ENCODE measurements at places on chromosomes 7 and 10.

DNA sequence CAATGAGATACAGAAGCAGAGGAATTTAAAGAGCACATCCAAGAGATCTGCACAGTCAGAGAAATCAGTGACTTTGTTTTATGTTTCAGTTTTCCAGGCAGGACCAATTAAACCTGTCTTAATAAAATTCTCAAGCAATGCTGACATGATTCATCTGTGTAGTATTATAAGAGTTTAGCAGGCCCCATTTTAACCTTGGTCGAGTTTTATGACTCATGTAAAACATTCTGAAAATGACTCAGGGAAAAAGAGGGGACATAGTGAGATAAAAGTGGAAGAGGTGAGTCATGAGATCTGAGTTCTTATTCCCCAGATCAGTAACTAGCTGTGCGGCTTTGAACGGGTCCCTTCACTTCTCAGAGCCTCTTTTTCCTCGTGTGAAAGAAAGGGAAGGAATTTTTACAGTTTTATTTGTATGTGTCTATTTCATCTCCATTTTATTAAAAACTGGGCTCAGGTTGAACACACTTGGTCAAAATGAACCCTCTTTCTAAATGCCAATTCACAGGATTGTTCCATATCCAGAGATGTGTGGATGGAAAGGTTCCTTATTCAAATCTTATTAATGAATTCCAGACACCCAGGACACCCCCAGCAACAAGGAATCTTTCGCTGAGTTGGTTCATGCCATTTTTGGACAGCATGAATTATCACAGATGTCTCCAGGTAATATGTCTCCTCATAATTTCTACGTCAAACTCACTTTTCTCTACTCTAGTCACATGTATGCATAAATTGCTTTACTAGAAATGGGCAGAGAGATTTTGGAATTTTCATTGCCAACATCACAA lies 143.2 kb downstream of the JAZF1 start:
- no peak overlapping the region for H3K4me3 ChIP-seq
- no peaks in the 10 kb centered on the region for H3K4me1 ChIP-seq
- DNase-seq, result no peak

GRCh38 chr10:131452926-131453720 lies 141.6 kb upstream of the TCERG1L start:
- no peak overlapping the region for H3K27ac ChIP-seq
- H3K4me1 ChIP-seq, result peaks cover 6% of the 10 kb centered on the region
- no peak overlapping the region for H3K4me3 ChIP-seq

GRCh38 chr10:131781791-131782190 lies 119.0 kb upstream of the PPP2R2D start:
- no peak overlapping the region for H3K4me3 ChIP-seq
- no peak overlapping the region for H3K27ac ChIP-seq
- no peaks in the 10 kb centered on the region for H3K4me1 ChIP-seq
- H3K27me3 ChIP-seq, result no peaks in the 10 kb centered on the region

DNA sequence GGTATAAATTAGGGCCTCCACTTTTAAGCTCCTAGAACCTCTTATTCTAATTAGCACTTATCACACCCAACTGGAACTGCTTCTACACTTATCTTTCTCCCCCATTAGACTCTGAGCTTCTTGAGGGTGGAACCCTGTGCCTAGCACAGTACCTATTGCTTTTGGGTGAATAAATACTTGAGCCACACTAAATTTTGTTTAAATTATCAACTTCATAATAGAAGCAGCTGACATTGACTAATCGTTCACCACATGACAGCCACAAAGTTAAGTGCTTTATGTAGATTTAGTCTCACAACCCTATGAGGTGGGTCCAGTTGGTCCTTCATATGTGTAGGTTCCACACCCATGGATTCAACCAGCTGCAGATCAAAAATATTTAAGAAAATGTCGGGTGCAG lies 36.0 kb upstream of the DNAJB12 start:
- H3K4me1 ChIP-seq, result no peaks in the 10 kb centered on the region
- no peak overlapping the region for H3K27ac ChIP-seq
- no peak overlapping the region for H3K4me3 ChIP-seq
- H3K27me3 ChIP-seq, result no peaks in the 10 kb centered on the region
- H3K36me3 ChIP-seq, result no peaks in the 10 kb centered on the region
- DNase-seq, result no peak

DNA sequence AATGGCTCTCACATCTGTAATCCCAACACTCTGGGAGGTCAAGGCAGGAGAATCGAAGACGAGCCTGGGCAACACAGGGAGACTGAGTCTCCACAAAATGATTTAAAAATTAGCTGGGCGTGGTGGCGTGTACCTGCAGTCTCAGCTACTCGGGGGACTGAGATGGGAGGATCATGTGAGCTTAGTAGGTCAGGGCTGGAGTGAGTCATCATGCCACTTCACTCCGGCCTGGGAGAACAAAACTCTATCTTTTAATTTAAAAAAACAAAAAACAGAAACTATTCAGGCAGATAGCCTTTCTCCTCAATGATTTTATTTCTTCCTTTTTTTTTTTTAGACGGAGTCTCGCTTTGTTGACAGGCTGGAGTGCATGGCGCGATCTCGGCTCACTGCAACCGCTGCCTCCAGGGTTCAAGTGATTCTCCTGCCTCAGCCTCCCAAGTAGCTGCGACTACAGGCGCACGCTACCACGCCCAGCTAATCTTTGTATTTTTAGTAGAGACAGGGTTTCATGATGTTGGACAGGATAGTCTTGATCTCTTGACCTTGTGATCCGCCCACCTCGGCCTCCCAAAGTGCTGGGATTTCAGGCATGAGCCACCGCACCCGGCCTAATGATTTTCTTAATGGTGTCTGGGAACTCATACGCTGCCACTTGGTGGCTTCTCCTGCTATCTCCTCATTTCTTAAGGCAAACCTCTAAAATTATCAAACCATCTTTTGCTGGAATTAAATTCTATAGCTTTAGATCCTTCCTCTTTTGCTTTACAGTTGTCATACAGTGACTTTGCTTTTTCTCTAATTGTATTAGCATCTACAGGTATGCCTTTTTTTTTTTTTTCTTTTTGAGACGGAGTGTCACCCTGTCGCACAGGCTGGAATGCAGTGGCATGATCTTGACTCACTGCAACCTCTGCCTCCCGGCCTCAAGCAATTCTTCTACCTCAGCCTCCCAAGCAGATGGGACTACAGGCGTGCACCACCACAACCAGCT lies 22.9 kb downstream of the SRPK2 start:
- H3K27me3 ChIP-seq, result no peaks in the 10 kb centered on the region
- no peak for DNase-seq
- H3K36me3 ChIP-seq, result no peaks in the 10 kb centered on the region
- no peak overlapping the region for H3K4me3 ChIP-seq
- no peak overlapping the region for H3K27ac ChIP-seq
- peaks cover 7% of the 10 kb centered on the region for H3K4me1 ChIP-seq

GRCh38 chr10:91287276-91287675 lies 66.8 kb downstream of the PCGF5 start:
- H3K4me3 ChIP-seq, result no peak overlapping the region
- H3K36me3 ChIP-seq, result peaks cover 3% of the 10 kb centered on the region

- no peak overlapping the region for H3K4me3 ChIP-seq
- no peak for DNase-seq
- peaks cover 31% of the 10 kb centered on the region for H3K27me3 ChIP-seq
- H3K4me1 ChIP-seq, result no peaks in the 10 kb centered on the region
- no peaks in the 10 kb centered on the region for H3K36me3 ChIP-seq
Measured at GRCh38 chr10:1153251-1153763, 97.1 kb downstream of the WDR37 start.

DNA sequence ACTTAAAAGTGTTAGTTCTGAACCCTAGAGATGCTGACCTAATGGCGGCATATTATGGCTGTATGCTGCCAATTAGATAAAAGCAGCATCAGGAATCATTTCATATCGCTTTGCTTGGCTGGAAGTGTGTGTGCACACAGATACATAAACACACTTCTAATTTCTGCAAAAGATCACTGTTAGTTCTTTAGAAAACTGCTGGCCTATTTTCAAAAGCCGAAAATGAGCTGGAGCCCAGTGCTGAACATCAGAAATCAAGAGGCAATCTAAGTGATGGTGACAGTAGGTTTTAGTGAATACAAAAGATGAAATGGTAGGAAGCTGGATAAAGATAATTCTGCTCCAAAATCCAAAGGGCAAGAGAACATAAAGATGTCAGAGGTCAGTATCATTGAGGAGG lies 745.8 kb upstream of the LRRTM3 start:
- no peak overlapping the region for H3K4me3 ChIP-seq
- no peaks in the 10 kb centered on the region for H3K4me1 ChIP-seq
- no peaks in the 10 kb centered on the region for H3K36me3 ChIP-seq
- no peak overlapping the region for H3K27ac ChIP-seq
- no peaks in the 10 kb centered on the region for H3K27me3 ChIP-seq

DNA sequence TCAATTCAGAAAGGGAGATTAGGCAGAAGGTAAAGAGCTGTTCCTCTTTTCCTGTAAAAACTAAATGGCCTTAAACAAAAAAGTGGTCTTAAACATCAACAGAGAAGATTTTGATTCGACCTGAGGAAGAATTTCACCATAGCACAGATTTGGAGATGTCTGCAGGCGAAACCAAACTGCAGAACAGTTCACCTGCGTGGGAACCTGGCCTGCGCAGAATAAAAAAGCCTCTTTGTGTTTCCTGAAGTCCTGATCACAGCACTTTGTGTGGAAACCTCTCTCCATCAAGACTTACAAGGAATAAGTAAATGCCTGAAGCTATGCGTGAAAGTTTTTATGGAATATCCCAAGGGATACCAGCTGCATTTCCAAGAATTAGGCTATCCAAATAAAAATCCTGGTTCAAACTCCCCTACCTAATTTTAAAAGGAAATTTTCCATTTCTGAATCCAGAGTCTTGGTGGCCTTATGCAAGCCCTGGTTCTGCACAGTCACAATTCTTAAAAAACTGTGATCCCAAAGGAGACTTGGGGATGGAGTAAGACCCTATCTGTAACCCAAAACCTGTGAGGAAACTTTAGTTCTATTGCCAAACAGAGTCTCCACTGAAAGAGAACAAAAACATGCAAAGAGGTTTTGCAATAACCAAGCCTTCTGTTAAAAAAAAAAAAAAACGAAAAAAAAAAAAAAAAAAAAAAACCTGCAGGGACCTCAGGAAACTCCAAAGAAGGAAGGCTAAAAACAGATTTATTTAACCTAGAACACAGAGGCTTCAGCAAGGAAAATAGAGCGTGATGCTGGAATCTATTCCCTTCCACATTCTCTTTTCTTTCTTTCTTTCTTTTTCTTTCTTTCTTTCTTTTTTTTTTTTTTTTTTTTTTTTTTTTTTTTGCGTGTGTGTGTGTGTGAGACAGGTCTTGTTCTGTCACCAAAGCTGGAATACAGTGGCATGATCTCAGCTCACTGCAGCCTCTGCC lies 10.4 kb downstream of the CALML3 start:
- H3K27me3 ChIP-seq, result no peaks in the 10 kb centered on the region
- no peak overlapping the region for H3K27ac ChIP-seq
- no peaks in the 10 kb centered on the region for H3K36me3 ChIP-seq
- no peak overlapping the region for H3K4me3 ChIP-seq

DNA sequence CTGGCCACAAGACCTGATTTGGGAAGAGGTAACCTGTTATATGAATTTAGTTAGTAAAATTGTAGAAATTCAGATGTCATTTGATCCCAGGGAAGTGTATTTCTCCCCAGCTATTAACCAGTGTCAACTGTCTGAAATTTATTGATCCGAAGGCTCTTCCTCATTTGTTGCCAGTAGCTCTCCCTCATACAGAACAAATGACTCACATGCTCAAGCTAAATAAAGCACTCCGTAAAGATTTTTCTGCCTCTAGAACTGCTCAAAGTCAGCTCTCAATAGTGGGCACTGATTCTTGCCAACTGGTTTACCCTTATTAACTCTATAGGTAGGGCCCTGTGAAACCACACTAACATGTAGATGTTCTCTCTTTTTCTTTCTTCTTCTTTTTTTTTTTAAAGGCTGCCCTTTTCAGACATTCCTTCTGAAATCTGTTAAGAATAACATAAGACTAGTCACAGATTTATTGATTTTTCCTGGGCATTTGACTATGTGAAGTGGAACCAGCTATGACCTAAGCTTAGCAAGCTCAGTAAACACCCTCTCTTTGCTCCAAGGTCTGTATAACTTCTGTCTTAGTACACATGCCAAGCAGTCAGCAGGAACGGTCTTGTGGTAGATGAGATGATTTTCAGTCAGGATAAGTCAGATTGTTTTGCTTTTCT lies 21.8 kb downstream of the RPA3 start:
- H3K27me3 ChIP-seq, result no peaks in the 10 kb centered on the region
- H3K4me3 ChIP-seq, result no peak overlapping the region
- DNase-seq, result no peak
- H3K4me1 ChIP-seq, result no peaks in the 10 kb centered on the region
- no peak overlapping the region for H3K27ac ChIP-seq

GRCh38 chr7:27842851-27843250 lies 102.9 kb downstream of the TAX1BP1 start:
- no peak overlapping the region for H3K4me3 ChIP-seq
- DNase-seq, result no peak
- H3K27ac ChIP-seq, result no peak overlapping the region
- peaks cover 7% of the 10 kb centered on the region for H3K4me1 ChIP-seq
- no peaks in the 10 kb centered on the region for H3K27me3 ChIP-seq

DNA sequence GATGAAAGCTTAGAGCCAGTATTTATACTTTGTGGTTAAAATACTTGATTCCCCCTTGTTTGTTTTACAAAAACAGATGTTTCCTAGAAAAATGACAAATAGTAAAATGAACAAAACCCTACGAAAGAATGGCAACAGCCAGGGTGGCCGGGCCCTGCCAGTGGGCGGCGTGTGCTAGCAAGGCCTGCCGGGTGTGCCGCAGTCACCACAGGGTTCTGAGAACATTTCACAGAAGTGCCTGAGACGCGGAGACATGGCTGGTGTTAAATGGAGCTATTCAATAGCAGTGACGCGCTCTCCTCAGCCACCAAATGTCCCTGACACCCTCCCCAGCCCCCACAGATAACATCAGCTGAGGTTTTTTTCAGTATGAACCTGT lies 14.5 kb downstream of the GPR146 start:
- no peak overlapping the region for H3K4me3 ChIP-seq
- no peak for DNase-seq
- no peak overlapping the region for H3K27ac ChIP-seq
- peaks cover 13% of the 10 kb centered on the region for H3K4me1 ChIP-seq
- H3K36me3 ChIP-seq, result peaks cover 3% of the 10 kb centered on the region

DNA sequence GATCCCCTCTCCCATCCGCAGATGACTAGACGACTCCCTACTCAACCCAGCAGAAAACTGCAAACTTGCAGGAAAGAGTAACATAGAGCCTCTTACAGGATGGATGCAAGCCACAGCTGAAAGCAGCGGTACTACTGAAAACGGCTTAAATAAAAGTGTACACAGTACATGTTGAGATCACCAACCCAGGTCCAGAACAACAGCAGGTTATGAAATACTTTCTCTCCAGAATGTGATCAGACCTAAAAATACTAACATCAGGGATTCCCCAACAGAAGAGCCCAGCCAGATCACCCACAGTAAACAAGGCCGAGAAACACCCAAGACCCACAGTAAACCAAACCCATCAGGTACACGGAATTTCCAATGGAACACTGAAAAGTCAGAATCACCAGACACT lies 13.2 kb downstream of the ATE1 start:
- H3K27me3 ChIP-seq, result no peaks in the 10 kb centered on the region
- no peak overlapping the region for H3K4me3 ChIP-seq
- H3K36me3 ChIP-seq, result peaks cover 29% of the 10 kb centered on the region
- DNase-seq, result no peak

GRCh38 chr7:33423646-33424020 lies 294.3 kb downstream of the BBS9 start:
- DNase-seq, result no peak
- H3K27me3 ChIP-seq, result no peaks in the 10 kb centered on the region
- H3K4me3 ChIP-seq, result no peak overlapping the region
- H3K27ac ChIP-seq, result no peak overlapping the region
- H3K36me3 ChIP-seq, result no peaks in the 10 kb centered on the region
- H3K4me1 ChIP-seq, result no peaks in the 10 kb centered on the region

- DNase-seq, result no peak
- peaks cover 27% of the 10 kb centered on the region for H3K4me1 ChIP-seq
- H3K4me3 ChIP-seq, result no peak overlapping the region
- peaks cover 2% of the 10 kb centered on the region for H3K36me3 ChIP-seq
- H3K27me3 ChIP-seq, result peaks cover 16% of the 10 kb centered on the region
Measured at GRCh38 chr7:151436446-151437158, 3.3 kb downstream of the CRYGN start.
